ENCODE measurements at places on chromosomes 11 and 22.

DNA sequence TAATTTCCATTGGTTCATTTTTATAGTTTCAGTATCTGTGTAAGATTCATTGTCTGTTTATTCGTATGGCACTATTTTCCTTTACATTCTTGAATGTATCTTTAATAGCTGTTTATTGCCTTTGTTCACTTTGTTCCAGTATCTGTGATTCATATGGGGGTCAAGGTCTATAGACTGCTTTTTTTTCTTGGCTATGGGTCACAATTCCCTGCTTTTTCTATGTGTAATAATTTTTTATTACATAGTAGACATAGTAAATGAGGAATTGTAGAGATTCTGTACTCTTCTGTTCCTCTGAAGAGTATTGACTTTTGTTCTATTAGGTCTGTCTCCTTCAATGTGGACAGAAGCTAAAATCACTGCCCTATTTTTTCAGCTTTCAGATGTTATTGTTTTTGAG, 10.5 kb downstream of the ACRV1 start:
- no peak for DNase-seq

GRCh38 chr11:46755962-46756361, 36.9 kb downstream of the F2 start:
- DNase-seq: no peak

DNA sequence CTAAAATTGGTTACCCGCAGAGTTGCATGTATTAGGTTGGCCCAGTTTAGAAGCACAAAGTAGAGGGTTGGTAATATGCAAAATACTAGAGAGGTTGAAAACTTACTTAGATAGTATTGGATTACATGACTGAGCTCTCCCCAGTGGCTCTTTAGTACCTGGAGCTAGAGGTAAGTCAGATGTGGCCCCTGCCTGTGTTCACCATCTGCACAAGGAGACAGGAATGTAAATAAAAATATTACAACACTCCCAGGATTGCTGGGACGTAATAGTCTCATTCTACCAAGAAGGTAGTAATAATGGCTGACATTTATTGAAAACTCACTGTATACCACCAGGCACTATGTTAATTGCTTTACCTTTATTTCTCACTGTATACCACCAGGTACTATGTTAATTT, 129.6 kb downstream of the SLC17A6 start:
- no peak for DNase-seq

GRCh38 chr11:47603295-47603694, 9.1 kb upstream of the C1QTNF4 start:
- DNase-seq: no peak

DNA sequence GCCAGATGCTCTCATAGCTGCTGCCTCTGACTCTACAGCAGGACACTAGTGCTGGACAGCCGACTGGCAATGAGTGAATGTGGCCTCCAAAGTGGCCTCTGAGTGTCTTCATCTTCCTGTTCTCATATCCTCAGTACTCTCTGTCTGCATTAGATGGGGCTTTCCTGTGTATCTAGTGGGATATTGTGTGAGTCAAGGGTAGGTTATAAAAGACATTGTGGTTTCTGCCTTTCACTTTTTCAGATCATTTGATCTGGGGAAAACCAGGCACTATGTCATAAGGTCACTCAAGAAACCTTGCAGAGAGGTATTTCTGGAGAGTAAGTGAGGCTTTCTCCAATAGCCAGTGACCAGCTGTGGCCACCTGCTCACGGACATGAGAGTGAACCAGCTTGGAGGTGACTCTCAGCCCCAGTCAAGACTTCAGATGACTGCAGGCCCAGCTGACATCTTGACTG, 333.6 kb upstream of the NCAM1 start:
- peak; percentile 71 for DNase-seq

- DNase-seq: no peak
Measured at GRCh38 chr11:36588099-36588498, 6.2 kb upstream of the IFTAP start.

DNA sequence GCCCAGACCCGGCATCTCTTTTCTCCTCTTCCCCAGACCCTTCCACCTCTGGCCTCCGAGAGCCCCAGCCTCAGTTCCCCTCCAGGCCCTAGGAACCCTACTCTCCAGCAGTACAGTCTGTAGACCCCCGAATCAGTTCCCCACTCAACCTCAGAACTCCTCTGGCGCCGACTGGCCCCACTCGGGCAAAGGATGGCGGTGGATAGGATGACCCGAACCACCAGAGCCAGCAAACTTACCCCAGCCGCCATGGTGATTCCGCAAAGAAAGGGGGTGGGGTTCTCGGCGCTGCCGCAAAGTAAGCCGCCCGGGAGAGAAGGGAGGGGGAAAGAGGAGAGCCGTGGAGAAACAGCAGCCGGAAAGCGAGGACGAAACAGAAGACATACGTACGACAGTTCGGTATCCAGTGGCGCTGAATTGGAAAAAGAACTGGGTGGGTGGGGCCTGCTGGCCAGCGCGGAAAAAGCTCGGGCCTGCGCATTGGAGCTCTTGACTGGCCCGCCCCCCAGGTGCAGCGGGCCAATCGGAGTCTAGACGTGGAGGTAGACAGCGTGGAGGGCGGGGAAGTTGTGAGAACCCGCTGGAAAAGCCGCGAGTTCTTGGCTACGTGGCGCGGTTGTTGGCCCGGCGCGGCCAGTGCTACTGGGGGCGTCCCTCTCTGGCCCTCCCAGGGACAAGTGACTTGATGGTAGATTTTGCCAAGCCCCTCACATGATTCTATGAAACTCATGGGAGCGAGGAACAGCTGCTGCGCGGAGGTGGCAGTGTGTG, at the start of gene EEF1G:
EEF1G (minus strand) TSS at position 300 of the 771 bp plus-strand sequence; CDS start at position 251, 49 bp downstream.
- peak; percentile 99 for DNase-seq

DNA sequence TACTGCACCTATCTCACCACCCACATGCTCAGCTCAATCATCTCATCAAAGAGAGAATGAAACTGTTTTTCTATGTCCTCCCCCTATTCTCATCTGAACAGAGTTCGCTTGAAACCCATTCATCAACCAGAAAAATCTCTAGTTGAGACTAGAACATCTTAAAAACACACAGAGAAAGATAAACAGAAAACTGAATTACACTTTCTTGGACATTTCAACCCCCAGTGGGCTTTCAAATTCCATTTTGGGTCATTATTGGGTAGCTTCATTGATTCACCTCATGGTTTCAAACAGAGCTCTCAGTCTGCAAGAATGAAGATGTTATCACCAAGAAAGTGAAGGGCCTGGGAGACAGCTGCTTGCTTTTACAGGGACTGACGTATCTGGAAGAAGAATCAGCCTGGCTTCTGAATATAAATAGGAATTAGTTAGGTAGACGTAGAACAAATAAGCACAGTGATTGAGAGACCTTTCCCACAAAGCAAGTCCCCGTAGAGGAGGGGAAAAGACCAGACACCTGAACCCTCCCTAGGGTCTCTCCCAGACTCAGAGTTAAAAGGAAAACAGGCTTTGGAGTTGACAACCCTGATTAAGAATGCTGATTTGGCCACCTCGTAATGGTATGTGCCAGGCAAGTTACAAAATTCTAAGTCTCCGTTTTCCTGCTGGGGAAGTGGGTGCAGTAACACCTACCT, 155.7 kb downstream of the BBOX1 start:
- DNase-seq: no peak

GRCh38 chr11:122646549-122647340, 8.8 kb upstream of the UBASH3B start:
- DNase-seq: peak; percentile 67

GRCh38 chr22:39219071-39220039, 25.4 kb downstream of the PDGFB start:
- no peak for DNase-seq

GRCh38 chr11:66547662-66548009, 933 bp downstream of the ACTN3 start:
- no peak for DNase-seq

DNA sequence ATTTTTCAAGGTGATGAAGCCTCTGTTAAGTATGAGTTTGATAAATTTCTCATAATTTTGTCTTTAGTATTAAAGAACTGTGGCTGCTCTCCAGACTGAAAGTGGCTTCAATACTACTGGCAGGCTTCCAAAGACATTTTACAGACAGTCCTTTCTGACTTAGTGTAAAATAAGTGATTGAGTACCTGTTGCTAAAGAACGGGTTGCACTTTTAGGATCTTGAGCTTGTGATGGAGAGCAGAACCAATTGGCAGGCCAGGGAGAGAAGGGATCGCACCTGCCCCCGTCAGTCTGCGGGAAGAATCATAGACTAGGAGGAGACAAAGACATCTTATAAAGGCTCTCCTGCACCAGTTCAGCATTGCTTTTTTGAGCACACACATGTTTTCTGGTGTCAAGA, 4.4 kb downstream of the NCAM1 start:
- no peak for DNase-seq

GRCh38 chr22:20430720-20431510, 6.7 kb downstream of the SCARF2 start:
- DNase-seq: peak; percentile 72

- no peak for DNase-seq
Measured at GRCh38 chr22:33270596-33270995, 212.4 kb upstream of the SYN3 start.

DNA sequence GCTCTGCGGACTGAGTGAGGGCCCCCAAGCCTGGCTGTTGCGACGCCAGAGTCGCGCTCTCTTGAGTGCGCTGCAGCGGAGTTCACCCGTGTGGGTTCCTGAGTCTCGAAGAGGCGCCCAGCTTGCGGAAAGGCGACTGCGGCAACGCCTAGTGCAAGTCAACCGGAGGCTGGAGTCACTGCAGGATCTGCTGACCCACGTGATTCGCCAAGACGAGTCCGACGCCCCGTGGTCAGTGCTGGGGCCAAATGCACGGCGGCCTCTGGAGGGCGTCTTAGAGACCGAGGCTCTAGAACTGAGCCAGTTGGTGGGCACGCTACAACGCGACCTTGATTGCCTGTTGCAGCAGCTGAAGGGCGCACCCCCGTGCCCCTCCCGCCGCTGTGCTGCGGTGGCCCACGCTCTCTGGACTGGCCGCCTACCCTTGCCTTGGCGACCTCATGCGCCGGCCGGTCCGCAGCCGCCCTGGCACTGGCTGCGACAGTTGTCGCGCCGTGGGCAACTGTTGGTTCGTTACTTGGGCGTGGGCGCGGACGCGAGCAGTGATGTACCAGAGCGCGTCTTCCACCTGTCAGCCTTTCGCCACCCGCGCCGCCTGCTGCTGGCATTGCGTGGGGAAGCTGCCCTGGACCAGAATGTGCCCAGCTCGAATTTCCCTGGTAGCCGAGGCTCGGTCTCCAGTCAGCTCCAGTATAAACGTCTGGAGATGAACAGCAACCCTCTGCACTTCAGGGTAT, 32.6 kb downstream of the RRP8 start:
- no peak for DNase-seq

- DNase-seq: peak; percentile 89
Measured at GRCh38 chr11:86067009-86067850, 1.7 kb downstream of the PICALM start.

DNA sequence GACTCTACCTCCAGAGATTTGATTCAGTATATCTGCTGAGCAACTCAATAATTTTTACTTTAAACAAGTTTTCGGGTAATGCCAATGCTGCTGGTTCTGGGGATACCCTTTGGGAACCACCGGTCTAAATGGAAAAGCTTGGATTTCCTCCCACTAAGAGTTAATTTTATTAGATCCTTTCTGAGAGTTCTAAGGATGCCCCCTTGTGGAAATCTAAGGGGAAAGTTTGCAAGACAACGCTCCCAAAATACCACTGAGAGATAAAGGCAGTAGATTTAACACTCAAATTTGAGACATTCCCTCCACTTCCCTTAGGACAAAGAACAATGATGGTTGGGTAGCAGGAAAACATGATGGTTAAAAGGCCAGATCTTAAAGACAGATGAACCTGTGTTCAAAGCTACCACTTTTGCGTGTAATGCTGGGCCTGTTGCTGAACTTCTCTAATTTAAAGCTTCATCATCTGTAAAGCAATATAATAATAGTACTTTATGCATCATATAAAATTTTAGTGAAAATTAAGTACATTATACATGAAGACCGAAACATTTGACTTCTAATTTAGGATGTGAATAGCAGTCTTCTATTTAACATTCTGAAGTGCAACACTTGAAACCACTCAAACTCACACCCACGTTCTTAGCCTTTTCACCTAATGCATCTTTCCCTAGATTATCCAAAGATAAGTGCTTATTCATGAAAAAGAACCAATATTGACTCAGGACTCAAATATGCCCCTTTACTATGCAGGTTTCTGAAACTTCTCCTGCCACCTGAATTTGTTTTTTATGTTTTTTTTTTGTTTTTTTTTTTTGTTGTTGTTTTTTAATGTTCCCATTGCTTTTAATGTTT, 110.1 kb upstream of the LUZP2 start:
- no peak for DNase-seq

DNA sequence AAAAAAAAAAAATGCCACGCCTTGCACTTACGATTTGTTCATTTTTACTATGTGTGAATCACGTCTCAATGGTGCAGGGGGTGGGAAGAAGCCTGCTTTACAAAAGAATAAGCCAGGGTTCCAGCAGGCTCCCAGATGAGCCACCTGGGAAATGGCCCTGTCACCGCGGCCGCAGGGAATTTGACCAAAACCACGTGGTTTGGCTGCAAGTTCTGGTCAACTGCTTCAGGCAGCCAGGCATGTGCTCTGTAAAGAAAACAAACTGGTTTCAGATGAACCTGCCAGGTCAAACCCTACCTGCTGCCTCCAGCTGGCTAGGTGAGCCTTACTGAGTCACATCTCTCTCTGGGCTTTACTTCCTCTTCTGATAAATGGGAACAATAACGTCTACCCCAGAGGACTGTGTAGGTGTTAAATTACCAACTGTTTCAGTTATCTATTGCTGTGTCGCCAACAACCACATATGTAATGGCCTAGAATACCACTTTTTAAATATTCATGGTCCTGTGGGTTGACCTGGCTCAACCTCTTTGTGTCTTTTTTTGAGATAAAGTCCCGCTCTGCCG, 30.5 kb upstream of the GCAT start:
- peak; percentile 23 for DNase-seq

DNA sequence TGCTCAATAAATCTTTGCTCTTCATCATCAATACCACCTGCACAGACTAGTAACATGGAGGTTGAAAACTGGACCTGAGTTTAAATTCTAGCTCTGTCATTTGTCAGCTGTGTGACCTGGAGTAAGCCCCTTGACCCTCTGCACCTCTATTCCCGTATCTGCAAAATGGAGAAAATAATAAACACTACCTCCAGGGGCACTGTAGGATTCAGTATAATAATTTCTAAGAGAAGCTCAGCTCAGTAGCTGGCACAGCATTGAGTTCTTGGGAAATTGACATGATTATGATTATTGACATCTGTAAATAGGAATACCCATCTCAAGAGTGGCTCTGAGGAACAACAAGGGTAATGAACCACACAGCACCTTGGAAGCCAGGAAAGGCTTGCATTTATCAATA, 78.4 kb downstream of the MN1 start:
- DNase-seq: no peak

GRCh38 chr11:93694109-93694508, 32.6 kb downstream of the CEP295 start:
- no peak for DNase-seq

GRCh38 chr11:4093519-4094347, 866 bp upstream of the RRM1 start:
- DNase-seq: no peak

DNA sequence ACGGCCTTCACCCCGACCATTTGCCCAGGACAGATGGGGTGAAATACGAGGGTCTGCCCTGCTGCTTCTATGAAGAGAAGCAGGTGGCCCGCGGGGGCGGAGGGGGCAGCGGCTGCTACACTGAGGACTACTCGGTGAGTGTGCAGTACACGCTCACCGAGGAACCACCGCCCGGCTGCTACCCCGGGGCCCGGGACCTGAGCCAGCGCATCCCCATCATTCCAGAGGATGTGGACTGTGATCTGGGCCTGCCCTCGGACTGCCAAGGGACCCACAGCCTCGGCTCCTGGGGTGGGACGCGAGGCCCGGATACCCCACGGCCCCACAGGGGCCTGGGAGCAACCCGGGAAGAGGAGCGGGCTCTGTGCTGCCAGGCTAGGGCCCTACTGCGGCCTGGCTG, 11.2 kb downstream of the C22orf31 start:
- DNase-seq: no peak

- DNase-seq: no peak
Measured at GRCh38 chr11:33480626-33481025, 220.0 kb downstream of the C11orf91 start.

All from suppressor macrophage treated with lipopolysaccharide for 1 hour (primary cell).